Stimulated activated CD4-positive, alpha-beta T cell treated with anti-CD3 and anti-CD28 coated beads, Interleukin-12 subunit alpha, Interleukin-12 subunit beta, amount 100 ng/mL, for 4 hours (primary cell): ENCODE measurements at places on chromosomes 16 and 17.

DNA sequence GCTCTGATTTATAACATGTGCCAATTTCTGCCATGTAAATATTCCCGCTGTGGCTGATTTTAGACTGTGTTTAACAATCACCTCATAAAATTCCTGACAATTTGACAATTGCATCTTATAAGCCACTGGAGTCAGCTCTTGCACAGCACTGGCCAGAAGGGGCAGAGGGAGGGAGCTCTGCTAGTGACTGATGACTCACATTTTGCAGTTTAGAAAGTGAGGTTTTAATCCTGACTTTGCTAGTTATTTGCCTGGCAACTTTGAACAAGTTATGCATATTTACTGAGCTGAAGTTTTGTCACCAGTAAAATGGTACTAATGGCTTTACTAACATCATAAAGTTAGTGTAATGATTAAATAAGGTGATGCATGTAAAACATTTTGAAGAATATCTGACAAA lies 452.3 kb downstream of the CNTNAP4 start:
- DNase-seq, result no peak

DNA sequence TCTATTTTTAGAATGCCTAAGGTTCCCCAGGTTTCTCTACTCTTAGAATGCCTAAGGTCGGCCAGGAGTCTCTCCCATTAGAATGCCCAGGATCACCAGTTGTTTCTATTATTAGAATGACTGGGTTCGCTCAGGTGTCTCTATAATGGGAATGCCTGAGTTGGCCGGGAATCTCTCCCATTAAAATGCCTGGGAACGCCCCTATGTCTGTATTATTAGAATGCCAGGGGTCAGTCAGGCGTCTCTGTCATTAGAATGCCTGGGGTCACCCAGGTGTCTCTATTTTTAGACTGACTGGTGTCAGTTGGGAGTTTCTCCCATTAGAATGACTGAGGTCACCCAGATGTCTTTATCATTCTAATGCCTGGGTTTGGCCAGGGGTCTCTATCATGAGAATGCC lies 2252.5 kb downstream of the TP53TG3F start:
- no peak for DNase-seq

- DNase-seq, result no peak
These were observed 36.7 kb downstream of the CTU2 start for GRCh38 chr16:88742896-88743605.

DNA sequence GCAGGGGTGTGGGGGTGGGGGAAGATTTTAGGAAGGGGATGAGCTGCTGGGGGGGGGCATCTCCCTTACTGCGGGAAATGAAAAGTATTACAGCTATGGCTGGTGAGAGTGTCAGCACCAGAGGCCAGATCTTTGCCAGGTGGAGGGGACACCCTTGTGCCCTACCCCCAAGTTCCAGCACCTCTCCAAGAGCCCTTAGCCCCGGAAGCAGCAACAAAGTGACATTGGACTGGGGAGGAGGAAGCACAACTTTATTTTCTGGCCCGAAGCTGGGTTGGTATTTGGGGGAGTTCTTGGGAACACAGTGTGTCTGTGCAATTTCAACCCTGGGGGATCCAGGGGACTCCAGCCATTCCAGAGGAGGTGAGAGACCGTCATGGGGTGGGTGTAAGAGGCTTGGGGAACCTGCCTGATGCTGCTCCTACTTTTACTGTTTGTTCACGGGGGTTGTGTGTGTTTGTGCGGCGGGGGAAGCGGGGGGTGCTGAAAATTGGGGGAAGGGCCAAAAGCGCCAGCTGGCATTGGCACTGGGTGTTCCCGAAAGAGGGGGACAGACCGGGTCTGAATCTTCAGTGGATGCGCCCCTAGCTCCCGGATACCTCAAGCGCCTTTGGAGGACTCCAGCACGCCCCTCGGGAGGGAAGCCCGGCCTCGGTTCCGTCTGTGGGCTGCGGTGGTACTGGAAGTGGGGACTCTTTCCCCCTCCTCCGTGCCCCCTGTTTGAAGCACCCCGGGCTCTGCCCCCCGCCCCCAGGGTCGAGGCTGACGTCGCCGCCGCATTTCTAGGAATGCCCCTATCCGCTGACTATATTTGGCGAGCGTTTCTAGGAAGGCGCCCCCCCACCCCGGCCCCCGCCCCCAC lies 230.3 kb downstream of the MRTFB start:
- no peak for DNase-seq

GRCh38 chr17:79678736-79679255 lies 51.9 kb upstream of the ENPP7 start:
- DNase-seq, result no peak

DNA sequence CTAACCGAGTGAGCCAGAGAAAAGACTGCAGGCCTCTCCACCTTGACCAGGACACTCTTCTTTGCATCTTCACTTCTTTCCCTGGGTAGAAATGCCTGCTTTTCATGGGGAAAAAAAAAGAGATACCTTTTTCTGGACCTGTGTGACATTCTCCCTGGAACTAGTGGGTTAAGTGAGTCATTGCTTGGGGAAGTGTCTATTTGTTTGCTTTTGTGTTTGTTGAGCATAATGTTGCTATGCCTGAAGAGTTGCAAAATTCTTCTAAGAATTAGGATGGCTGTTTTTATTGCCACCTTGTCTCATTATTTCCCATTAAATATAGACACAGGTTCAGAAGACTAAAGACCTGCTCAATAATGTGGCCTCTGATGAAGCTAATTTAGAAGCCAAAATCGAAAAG lies 18.8 kb downstream of the CLUAP1 start:
- DNase-seq, result no peak

DNA sequence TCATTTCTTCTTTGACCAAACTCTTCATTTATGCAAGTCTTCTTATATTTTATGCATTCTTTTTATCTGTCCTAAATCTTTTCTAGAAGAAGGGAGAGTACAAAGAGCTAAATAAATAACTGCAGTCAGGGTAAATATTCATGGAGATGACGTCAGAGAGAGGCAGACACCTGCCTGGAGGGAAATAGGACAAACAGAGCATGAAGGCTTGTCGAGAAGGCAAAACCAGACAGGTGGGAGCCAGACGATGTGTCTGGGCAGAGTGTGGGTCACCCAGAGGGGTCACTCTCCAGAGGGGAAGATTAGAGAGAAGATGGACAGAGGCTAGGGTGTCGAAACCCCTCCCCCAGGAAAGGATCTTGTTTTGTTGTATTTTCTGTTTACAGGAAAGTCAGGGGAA lies 78.3 kb upstream of the RPL38 start:
- no peak for DNase-seq

DNA sequence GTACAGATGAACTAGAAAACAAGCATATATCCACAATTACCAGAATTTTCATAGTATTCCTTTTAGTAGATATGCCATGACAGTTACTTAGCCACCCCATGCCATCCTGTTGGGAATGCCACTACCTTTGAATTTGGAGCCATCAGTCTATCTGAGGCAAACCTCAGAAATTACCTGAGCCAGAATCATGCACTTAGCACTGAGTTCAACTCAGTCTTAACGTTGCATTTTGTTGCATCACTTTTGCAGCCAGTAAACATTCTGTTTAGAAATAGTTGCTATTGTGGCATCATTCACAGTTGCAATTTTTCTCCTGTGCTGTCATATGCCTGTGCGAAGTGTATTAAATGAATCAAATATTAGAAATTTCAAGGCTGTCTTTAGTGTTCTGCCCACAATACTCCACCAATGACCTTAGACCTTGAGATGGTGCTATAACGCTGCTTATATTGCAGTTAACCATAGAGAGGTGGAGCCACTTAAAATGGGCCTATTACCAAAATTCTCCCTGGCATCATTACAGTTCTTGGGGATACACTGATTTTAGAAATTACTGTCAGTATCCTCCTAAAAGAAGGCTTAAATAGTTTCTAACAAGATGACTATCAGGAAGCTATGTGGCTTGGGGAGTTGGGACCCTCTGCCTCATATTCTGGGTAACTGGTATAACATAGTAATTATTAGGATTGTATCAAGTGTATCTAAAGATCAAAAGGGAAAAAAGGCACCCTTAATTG lies 11.1 kb downstream of the PTRH2 start:
- no peak for DNase-seq

DNA sequence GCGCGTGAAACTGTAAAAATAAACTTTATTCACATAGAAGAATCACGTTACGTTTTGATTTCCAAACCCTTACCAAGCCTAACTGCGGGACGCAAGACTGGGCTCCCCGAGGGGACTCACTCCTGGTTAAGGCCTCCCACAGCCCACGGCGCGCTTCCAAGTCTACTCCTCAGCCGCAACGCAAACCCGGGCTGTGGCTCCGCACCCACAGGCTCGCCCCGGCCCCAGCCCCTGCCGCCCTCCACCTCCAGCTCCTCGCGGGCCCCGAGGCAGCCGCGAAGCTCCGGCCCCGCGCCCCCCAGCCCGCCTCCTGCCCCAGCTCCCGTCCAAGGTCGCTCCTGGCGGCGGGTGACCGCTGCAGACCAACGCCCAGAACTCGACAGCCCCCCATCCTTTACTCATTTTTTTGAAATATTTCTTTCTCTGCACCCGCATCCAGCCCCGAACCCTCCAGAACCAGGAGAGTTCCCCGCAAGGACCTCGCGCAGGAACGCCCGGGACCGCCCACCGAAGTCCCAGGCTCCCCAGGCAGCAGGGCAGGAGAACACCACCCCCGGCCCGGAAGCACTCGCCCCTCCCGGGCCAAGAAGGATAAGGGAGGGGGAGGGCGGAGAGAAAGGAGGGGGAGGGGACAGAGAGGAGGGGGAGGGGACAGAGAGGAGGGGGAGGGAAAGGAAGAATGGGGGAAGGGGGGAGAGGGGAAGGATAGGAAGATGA lies 912 bp downstream of the USP22 start:
- DNase-seq, result peak; percentile 69

DNA sequence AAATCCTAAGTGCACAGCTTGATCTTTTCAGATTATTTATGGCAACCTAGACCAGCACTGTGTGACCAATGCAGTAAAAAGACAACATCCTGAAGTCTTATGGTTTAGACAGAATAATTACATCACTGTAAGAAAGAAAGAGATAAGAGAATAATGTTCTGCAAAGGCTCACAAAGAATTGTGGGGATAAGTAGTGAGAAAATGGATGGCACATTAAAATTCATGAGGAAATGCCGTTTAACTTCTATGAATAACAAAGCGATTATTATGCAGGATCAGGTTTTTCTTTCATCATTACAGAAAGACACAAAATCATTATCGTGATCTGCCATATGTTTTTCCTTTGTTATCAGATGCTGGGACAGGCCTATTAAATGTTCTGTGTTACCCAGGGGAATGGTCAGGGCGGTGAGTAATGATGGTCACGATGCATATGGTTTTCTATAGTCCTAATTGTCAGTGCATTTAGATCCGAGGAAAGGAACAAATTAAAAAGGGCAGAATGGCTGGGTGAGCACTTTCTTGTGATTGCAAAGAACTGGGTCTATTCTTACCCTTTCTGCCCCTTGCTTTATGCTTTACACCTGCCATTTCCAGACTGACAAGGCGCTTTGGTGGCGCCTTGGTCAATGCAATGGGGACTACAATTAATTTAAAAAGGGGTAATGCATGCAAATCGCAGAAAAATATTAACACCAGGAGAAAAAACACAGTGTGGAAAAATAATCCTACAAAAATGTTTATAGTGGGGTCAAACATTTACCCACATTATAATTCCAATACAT lies 18.1 kb upstream of the DHX40 start:
- no peak for DNase-seq

DNA sequence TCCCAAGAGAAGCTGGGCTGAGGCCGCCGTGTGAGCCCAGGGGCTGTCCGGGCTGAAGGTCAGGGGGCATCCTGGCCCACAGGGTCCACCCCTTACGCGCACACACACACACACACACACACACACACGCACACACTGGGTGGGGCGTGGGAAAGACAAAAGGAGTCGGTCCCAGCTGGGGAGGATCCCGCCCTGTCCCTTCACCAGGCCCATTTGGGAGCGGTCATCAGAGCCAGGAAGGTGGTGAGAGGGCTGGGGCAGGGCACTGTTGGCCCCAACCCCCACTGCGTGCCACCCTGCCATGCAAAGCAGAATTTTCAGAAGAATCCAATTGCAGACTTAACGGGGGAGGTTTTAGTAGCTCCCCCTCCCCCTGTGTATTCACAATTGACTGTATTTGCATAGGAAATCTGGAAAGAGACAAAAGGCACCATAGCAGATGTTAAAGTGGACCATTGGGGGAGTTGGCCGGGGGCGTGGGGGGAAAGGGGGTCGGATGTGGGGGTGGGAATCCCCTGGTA lies 11.3 kb upstream of the CD300A start:
- no peak for DNase-seq

DNA sequence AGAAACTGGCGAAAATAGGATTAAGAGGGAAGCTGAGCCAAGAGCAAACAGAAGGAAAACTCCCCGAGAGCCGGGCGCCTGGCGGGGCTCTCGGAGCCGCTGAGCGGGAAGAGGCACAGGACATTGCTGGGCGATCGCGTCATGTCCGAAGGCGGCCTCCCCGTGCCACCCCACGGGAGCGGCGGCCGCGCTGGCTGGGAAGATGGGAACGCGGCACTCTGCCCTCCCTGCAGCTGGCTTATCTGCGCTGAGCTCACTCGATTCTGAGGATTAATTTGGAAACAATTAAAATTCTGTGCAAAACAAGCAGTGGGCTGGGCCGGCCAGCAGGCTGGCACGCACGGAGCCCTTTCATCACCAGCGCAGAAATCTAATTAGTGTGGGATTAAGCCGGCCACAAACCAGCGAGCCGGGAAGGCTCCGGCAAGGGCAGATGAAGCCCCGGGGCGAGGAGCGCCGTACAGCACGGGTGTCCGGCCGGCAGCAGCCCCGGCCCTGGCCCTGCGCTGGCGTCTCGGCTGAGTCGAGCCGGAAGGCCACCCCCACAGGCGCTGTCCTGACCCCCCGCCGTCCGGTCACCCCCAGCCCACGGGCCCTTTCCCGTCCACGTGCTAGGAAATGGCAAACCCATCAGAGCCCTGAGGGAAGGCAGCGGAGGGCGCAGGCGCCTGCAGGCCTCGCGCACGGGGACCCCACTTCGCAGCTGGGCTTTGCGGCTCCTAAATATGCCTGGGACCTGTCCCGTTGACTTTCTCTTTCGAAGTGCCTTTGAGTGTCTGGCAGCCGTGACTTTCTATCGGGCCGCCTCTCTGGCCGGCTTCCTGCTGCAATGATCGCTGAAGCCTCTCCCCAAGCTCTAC lies 37.9 kb downstream of the SOX8 start:
- DNase-seq, result no peak

- no peak for DNase-seq
These were observed 122.3 kb upstream of the CIBAR2 start for GRCh38 chr16:85234310-85235204.

- DNase-seq, result no peak
These were observed 6.8 kb downstream of the ERAL1 start for GRCh38 chr17:28861393-28862203.

GRCh38 chr16:77868478-77868877 lies 80.1 kb downstream of the VAT1L start:
- no peak for DNase-seq

DNA sequence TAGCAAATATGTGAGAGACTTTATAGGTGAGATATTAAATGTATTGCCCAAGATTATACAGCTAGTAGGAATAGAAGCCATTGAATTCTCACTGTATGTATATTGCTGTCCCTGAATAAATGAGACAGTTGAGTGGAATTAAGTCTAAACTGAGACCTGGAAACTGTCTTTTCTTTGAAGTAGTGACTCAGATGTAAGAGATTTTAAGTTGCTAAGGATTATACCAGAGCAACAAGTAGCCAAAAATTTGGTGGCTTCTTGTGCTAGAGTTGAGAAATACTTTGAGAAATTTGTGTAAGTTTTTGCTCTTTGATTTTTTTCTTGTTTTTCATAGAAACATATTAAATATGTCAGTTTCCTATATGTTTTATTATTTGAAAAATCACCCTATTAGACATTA lies 58.7 kb downstream of the TANC2 start:
- no peak for DNase-seq
